ENCODE measurements at places on chromosomes 11 and 22.

- DNase-seq, result no peak
These were observed 214.3 kb downstream of the LRRC4C start for GRCh38 chr11:41245184-41245583.

DNA sequence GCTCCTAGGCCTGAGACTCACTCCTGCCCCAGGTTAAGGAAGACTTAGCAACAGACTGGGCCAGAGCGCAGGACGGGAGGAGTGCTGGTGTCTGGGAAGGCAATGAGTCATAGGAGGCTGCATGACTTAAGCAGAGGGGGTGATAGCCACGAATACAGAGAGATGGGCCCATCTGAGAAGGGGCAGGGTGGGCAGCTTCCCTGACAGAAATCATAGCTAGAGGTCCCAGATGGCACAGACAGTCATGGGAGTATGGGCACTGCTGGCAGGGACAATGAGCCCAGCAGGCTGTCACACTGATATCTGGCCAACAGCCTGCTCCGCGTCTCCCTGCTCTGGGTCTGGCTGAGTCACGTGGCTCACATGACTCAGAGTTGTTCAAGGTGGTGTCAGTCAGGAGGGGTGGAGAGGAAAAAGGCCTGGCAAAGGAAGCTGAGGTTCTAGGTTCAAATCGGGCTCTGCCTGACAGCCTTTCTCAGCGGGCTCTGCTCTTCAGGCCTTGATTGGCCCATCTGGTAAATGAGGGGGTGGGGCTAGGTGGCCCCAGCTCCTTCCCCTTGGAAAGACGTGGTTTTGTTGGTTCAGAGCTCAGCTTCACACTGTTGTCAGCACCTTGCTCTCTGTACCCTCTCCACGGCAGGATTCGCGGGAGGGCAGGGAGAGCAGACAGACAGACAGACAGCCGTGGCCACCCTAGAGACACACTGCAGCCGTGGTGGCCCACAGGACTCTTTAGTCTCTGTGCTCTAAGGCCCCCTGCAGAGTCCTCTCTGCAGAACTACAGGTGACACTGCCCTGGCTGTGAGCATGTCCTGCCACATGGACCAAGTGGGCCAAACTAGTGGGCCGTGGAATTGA is 47.8 kb downstream of the DBX1 start:
- peak; percentile 97 for DNase-seq

- DNase-seq, result no peak
These were observed 31.6 kb downstream of the ZNF214 start for GRCh38 chr11:6988506-6988905.

- DNase-seq, result no peak
These were observed 3.8 kb downstream of the DGCR2 start for GRCh38 chr22:19118329-19118880.

DNA sequence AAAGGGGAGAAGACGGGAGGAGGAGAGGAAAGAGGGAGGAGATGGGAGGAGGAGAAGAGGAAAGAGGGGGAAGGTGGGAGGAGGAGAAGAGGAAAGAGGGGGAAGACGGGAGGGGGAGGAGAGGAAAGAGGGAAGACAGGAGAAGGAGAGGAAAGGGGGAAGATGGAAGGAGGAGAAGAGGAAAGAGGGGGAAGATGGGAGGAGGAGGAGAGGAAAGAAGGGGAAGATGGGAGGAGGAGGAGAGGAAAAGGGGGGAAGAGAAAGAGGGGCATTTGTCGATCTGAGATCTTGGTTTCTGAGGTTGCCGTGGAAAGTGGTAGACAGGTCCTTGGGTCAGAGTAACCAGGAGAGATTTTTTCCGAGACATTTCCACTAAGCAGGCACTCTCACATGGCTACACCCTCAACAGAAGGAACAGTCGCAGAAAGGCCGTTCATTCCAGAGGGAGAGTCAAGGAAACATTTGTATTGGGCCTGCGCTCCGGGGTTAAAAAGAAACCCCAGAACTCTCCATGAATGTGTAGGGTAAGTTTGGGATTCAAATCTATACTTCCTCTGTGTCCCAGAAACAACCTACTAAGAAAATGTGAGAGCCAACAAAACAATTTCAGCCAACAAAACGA is 39.8 kb upstream of the CARS1 start:
- no peak for DNase-seq

DNA sequence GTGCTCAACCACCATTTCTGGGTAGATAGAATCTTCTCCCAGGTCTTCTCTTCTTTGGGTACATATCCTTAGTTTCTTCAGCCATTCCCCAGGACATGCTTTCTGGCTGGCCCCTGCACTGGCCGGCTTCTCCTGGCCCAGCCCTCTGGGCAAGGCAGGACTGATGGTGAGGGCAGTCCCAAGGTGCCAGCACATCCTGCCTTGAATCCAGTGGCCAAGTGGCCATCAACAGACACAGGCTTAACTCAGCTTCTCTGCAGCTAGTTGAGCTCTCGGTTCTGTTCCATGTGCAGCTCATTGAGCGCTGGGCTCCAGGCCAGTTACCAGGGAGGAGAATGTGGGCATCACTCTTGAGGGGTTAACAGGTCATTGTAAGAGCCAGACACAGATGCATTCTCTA is 17.6 kb downstream of the SMIM38 start:
- DNase-seq, result no peak

GRCh38 chr11:8259306-8259959 is 4.2 kb downstream of the LMO1 start:
- DNase-seq, result no peak

DNA sequence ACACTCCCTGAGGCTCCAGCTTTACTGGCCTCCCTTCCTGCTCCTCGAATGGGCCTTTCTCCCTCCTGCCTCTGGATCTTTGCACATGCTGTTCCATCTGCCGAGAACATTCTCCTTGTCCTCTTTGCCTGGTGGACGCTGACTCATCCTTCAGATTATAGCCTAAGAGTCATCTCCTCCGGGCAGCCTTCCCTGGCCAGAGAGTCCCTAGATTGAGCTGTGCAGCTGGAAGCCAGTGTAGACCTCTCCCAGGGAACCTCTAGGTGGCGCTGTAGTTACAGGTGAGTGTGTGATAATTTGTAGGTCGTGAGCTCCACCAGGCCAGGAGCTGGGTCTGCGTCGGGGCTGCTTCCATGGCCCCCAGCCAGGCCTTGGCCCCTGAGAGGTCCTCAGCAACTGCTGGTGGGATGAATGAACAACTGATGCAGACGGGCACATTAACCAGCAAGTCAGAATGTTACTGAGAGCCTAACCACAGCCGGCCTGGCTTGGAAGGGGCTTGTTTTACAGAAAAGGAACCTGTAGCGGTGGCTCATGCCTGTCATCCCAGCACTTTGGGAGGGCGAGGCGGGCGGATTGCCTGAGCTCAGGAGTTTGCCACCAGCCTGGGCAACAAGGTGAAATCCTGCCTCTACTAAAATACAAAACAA is 8.7 kb downstream of the PNPLA5 start:
- peak; percentile 83 for DNase-seq

DNA sequence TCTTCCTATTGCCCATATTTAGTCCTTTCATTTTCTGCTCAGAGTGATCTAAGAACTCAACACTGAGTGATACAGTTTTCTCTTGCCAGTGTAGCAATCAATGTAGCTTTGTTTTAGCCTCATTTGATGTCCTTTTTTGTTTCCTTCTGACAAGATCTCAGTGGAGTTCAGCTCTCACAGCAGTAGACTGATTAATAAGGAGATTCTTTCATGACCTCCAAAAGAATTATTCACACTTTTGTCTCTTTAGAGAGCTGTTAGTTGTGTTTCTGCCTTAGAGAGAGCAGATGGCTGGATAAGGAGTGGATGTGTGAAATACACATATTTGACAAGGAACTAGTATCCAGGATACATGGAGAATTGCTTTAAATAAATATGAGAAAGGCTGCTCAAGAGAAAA is 6.6 kb upstream of the TMEM225 start:
- no peak for DNase-seq

DNA sequence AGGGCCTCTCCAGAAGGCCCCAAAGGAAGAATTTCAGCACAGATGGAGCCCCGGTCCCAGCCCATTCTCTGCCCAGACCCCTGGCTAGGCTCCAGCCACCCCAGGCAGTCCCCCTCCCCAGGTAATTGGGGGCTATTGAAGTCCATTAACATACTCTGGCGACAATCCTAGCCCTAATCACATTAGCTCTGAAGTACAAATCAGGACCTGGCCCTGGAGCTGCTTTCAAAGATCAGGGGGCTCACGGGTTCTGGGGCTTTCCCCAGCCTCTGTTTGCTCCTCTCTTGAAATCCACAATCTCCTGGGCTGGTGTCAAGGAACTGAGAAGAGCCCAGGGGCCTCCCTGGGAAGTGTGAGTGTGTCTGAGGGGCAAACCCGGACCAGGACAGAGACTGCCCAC is 22.3 kb downstream of the FGF4 start:
- DNase-seq, result no peak

DNA sequence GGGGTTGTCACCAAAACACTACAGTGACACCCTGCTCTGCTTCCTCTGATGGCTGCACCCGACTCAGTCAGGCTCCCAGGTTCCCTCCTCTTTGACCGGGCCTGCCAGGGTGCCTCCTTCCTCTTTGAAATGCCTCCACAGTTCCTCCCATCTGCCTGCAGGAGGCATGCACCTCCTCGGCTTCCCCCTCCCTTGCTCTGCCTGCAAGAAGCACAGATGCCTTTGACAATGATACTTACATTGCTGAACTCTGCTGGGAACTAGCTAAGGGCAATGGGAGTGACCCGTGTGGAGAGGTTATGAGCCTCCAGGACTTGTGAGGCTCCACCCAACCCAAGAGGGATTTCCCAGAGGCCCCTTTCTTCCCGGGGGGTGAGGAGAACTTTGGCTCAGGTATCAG is 674.1 kb downstream of the OPCML start:
- peak; percentile 50 for DNase-seq

DNA sequence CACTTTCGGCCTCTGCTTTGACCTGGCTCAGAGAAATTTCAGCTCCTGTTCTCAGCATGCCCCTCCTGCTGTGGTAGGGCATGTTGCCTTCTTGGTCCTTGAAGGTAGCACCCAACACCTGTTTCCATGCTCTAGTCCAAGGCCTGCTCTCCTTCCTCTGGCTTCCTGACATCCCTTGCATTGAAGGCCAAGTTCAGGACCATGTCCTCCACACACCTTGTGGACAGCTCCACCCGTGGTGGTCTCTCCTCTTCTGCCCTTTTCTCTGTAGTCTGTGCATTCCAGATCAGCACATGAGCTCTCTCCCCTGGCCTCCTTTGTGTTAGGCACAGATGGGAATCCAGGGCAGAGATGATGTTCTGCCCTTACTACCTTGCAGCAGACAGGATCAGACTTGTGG is 225.3 kb downstream of the ADAMTS15 start:
- no peak for DNase-seq

DNA sequence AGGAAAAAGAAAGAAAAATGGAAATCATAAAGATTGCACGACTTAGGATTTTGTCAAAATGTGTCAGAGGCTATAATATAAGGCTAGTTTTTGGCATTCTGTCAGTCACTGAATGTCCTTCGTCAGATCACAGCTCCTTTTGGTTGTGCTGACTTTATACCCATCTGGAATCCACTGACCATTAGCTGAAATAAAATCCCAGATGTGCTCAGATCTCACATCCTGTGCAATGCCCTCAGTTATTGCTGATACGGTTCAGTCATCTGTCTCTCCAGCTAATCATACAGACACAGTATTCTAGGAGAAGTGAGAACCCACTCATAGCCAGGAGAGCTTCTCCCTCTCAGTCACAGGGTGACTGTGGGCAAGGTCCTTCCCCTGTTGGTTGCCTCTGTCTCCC is 11.5 kb downstream of the CD44 start:
- DNase-seq, result no peak

- DNase-seq, result no peak
These were observed 10.5 kb downstream of the TOLLIP start for GRCh38 chr11:1298695-1299492.

Measured in HT1080 (cell line).